ENCODE measurements at places on chromosomes 2 and 18.

DNA sequence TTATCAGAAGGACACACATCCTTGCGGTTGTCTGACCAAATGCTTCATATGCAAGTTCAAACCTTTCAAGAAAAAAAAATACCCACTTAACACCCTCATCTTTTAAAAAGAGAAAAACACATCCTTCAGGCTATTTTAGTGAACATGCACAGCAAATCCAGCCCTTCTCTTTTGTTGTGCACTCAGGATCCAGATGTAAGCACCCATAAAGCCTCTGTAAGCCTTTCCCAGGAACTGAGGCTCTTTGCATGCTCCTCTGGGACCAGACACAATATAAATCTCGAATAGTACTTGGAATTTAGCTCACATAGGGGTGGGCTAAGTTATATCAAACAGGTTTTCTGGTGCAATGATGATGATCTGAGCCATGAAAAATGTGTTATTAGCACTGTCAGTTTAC lies 308.8 kb upstream of the FAM98A start:
- no peak for DNase-seq

DNA sequence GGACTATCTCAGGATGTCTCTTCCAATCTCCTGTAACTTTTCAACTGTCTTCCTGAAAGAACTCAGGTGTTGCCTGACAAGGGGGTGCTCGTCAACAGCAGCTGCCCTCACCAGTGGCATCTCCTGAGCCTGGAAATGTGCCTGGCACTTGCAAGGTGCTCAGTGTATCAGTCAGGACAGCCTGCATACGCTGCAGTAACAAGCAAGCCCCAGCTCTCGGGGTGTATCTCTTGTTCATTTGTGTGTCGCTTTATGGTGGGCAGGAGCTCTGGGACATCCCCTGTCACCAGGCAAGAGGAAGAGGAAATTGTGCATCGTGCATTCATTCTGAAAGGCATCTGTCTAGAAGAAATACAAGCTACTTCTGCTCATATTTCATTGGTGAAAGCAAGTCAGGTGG lies 263.1 kb downstream of the DCDC2C start:
- no peak for DNase-seq

DNA sequence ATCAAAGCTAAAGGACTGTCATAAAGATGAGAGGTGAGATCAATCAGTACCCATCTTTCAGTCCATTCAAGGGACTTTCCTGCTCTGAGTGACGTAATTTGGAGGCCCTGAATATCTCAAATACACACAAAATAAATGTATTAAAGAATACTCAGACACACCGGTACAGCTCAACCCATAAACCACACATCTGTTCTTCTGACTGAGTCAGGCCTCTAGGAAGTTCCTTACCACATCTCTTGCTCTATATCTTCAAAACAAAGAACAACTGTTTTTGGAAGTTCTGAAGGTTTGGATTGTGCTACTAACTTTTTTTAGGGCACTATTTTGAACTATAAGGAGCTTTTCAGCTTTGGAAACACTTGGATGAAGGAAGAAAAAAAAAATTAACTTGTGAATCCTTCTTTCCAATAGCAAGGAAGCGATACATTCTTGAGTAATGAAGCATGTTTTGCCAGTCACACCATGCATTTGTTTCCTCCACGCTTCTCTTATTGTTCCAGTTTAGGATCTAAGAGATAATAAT lies 866.5 kb upstream of the VRK2 start:
- DNase-seq, result no peak

DNA sequence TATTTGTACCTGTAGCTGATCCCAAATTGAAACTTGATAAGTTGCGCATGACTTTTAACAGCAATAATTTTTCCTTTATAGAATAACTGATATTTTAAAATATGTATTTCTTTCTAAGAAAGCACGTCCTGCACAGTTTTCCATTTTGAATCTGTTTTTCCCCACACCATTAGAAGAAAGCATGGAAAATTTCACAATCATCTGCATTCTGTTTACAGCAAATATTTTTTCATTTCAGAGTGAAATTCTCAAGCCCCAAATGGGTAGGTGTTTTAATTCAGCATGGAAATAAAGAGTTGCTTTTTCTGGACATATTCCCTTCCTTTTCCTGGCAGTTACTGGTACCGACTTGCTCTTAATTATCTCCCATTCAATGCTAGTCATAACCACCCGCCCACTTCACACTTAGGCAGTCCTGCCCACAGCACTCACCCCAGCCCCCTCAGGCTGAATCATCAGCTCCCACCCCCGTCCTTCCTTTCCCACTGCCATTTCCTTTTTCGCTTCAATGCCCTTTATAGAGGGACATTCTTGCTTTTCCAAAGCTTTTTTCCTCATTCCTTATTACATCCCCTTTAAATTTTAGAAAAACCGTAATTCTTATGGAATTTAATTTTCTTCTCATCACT lies 89.2 kb upstream of the GLS start:
- no peak for DNase-seq

DNA sequence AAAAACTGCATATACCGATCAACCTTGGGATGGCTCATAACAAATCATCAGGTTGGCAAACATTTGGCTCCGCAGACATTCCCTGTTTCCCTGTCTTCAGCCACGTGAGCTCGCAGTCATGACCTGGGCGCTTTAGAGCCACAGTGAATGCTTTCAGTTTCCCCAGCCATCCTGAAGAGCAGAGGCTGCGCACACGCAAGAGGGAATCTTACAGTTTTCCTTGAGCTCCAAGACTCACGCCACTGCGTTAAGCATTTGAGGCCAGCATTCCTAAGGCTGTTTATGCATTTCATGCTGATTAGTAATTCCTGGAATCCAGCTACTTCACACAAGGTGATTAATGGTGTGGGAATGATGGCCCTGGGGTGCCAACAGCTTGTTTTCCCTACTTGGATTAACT lies 95.1 kb downstream of the MTCL1 start:
- DNase-seq, result no peak

DNA sequence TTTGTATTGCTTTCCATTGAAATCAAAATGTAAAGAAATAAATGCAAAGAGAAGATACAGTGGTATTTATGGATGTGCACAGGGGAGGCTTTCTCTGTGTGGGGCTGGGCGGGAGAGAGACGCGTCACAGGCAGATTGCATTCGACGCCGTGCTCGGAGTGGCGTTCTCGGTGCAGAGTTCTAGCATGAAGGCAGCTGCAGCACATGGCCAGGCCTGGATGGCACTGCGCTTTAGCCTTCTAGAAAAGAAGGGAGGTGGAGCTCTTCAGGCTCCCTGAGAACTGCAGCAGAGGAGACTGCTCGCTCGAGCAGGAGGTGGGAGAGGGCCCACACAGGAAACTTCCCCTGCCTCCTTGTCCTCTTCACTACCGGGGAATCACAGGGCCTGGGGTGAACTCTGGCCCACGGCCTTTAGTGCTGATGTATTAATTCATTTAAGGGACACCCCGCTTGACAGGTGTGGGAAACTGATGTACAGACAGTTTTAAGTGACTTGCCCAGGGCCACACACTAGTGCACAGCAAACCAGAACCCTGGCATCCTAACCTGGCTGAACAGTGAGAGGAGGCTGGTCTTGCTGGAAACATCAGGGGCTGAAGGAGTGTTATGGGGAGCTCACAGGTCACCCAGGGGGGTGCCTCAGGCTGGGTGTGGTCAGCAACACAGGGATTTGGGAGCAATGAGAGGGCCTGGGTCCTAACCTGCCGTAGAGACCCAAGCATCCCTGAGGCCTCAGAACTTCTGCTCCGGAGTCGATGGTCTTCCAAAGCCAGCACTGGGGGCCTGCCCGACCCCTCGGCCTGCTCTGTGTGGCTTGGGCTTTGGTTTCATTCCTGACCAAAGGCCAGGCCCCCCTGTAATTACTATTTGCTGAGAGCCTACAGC lies 199.9 kb downstream of the HDAC4 start:
- DNase-seq, result no peak

DNA sequence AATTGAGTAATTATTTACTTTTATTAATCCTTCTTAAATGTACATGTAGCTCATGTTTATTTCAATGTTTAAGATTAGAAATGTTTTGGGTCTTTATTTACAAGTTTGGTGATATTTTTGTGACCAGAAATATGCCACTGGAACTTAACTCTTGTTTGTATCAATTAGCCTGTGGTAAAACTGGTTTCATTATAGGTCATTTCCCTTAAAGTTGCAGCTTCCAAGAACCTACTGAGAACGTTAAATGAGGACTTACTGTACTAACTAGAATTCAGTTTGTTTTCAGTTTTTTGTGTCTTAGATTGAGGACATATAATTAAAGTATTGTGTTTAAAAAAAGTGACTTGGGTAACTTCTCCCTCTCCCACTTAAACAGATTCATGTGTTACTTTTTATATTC lies 4.3 kb downstream of the TYW5 start:
- DNase-seq, result no peak

DNA sequence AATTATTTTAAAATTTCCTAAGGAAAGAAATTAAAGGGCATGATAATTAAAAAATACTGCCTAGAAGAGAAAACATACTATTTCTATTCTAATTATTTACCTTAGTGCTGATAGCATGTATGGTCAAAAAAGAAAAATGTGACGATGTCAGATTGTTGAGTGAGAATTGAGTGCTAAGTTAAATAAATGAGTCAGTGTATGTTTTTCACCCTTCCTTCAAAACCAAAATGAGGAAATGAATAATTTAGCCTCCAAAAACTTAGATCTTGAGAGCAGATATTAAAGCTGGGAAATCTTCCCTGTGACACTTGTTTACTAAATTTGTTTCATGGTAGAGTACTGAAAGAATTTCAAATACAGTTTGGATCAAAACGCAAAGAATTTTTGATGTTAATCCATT lies 58.6 kb upstream of the NYAP2 start:
- DNase-seq, result no peak

- DNase-seq, result peak; percentile 35
Measured at GRCh38 chr2:64017811-64018700, 1.2 kb downstream of the VPS54 start.

DNA sequence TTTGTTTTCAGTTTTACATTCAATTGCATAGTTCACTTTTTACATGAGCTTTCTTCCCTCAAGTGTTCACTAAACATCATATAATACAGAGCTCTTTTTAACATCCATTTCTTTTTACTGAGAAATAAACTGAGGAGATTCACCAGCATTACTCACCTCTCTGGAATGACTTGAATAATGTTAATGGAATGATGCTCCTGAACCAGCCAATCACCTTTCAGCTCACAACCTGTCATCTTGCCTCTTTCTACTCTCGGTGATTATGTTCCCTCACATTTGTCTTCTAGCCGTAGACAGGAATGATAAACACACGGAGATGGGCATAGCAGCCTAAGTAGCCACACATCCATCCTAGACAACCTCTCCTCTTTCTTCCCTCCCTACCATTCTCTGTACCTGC lies 301.7 kb downstream of the PAX3 start:
- no peak for DNase-seq

DNA sequence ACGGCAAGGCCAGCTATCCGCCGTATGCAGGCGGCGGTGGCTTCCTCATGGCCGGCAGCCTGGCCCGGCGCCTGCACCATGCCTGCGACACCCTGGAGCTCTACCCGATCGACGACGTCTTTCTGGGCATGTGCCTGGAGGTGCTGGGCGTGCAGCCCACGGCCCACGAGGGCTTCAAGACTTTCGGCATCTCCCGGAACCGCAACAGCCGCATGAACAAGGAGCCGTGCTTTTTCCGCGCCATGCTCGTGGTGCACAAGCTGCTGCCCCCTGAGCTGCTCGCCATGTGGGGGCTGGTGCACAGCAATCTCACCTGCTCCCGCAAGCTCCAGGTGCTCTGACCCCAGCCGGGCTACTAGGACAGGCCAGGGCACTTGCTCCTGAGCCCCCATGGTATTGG lies 3.1 kb downstream of the B3GNT7 start:
- no peak for DNase-seq

GRCh38 chr2:217947383-217948350 lies 55.1 kb downstream of the TNS1 start:
- no peak for DNase-seq

DNA sequence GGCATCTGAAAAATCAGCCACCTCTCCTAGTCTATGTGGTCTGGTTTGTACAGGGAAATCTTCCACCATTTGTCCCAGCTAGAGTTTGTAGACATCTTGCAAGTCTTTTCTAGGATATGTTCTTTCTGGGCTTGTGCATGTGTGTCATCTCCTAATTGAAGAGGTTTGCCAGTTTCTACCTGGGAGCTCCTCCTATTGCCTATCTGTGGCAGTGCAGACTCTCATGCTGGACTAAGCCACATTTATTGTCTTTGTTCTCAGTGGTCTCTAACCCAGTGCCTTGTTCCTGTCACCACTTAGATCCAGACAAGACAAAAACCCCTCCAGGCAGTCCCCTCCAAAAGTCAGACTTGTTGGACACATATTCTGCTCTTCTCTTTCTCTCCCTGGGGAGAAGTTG lies 72.0 kb upstream of the MRPS9 start:
- no peak for DNase-seq

DNA sequence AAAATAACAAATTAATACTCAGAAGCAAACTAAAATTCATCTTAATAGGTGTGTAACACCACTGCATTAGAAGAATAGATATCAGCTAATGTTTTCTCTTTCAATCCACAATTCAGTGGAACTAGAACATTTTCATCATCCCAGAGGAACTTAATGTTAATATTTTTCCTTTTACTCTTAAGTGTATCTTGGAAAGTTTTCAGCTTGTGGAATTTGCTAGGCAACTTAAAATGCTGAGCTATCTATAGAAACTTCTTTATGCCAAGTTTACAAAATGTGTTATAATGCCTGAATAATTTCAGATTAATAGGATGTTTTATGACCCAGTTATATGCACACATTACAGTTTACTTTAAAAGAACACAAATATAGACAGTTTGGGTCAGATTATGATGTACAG lies 86.6 kb upstream of the FAM237A start:
- no peak for DNase-seq

DNA sequence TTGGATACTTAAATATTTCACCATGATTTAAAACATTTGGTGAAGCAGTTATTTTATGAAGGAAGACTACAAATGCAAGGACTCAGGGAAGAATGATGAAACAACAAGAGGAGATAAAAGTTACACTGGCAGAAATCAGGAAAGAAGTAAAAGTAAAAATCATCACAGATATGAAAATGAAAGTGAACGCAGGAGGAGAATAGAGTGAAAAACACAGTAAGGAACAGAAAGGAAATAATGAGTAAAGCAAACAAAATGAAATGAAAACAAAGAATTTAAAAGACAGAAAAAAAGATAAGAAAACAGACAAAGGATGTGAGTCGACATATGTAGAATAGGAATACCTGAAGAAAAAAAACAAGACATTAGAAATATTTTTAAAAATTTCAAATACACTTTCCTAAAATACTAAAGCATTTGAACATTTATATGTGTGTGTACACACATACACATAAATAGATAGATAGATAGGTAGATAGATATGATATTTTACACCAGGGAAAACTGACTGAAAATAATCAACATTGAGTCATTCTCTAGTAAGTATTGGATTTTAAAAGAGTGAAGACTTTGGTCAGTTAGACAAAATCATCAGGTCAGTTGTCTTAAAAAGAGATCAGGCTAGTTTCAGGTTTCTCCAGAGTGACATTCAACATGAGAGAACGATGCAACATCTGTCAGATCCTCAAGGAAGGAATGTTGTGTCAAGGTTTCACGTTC lies 12.1 kb upstream of the KDSR start:
- no peak for DNase-seq

DNA sequence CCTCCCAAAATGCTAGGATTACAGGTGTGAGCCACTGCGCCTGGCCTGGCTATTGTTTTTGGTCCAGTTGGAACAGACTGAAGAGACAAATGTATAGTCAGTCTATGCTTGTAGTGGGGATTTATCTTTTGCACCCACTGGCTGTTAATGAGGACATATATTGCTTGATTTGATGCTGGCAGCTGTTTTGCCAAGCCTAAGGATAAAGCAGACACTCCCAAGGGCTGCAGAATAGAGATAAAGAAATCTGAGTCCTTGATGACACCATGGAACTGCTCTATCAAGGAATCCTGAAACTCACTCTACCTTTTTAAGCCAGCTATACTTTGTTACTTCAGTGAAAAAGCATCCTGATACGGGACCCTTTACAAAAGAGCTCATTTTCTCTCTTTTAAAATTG lies 43.1 kb upstream of the ENOSF1 start:
- DNase-seq, result no peak

Measured in renal cortex interstitium (tissue), 15 donors.